ENCODE measurements at places on chromosomes 4 and X.

DNA sequence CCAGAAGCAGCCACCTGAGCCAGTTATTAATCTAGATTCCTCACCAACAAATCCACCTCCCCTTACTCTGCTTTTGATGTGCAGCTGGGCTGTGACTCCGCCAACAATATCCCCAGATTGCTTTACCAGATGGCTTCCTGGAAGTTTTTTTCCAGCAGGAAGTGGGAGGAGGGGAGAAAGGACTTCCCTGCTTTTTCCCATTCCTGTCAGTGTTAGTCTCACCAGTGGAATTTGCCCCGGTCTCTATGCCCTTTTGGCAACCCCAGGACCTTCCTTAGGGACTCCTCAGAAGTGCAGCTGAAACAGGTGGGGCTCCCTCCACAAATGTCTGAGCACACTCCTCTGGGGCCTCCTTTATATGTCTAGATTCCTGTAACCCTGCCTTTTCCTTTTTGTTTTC is 465.2 kb upstream of the IGFBP7 start:
- DNase-seq: no peak

DNA sequence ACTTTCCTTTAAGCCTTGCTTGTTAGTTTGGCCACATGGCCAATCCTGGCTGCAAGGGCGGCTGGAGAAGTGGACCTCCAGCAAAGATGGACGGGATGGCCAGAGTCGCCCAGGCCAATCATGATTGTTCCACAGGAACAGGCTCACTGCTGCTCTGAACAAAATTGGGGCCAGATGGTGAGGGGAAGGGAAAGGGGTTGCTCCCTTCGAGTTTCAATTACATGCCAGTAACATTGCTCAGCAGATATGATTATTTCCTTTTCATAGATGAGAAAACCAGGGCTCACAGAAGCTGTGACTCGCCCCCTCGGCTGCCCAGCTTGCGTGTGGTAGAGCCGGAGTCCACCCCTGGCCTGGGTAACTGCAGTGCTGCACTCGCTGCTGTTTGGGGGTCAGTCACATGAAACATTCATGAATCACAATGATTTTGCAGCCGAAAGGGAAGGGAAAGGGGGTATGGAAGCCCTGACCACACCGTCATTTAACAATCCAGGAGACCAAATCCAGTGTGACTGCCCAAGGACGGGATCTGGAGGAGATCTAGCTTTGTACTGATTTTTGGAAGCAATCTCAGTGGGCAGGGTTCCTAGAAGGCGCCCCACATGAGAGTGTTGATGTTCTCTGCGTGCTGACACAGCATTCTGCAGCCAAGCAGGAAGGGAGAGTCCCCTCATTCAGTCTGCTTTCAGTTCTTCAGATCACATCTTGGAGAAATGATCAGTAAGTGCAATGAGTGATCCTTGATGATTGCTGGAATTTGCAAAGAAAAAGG is 77.3 kb upstream of the MSX1 start:
- no peak for DNase-seq

DNA sequence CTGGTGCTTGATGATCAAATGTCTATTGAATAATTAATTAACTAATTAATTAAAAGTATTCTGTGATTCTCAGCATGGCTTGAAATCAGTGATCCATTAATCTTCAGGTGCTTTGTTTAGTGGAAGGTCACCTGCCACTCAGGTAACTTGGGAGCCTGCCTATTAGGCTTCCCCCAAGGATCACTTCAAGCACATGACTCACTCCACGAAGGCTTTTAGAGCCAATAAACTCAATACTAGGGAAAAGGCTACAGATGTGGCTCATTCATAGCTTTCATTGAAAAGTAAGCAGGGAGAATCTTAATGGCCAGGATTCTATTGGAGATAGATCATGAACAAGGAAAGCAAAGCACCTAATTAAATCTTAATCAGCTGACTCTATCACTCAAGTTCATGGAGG is 21.3 kb downstream of the AREG start:
- no peak for DNase-seq

DNA sequence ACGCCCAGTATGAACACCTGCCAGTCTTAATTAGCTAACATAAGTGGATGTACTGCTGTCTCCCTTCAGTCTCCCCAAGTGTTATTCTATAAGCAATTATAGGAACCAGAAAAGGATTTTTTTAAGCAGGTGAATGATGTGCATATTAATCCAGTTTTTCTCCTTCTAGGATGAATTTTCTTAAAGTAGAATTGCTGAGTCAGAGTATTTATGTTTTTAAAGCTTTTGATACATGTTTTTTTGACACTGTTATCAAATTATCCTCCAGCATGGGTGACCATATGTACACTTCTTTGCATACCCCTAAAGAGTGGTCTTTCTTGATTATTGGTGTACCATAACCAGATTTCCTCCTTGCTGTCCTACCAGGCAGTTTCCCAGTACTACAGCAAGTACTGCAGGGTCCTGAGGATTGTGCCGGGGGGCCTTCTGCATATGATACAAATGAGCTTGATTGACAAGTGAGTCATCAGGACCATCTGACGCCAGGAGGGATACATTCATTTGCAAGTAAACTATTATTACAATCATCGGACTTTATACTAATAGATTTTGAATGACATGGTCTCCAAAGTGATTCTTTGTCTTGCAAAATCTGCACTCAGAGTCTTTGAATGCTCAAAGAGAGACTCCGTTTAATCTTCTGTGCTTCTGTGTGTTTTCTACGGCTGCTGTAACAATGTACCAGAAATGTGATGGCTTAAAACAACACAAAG is 10.7 kb upstream of the PCYT1B start:
- no peak for DNase-seq

DNA sequence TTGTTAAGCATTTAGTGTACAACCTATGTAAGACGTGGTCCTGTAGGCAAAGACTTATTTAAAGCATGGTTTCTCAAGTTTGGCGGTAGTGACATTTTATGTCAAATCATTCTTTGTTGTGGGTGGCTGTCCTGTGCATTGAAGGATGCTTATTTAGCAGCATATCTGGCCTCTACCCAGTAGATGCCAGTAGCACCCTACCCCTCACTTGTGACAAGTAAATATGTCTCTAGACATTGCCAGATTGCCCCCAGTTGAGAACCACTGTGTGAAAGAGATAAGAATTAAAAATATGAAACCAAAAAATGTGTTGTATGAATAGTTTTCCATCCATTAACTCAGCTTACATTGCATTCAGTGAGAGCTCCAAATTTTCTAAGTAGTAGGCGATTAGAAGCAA is 25.5 kb downstream of the MMAA start:
- no peak for DNase-seq

DNA sequence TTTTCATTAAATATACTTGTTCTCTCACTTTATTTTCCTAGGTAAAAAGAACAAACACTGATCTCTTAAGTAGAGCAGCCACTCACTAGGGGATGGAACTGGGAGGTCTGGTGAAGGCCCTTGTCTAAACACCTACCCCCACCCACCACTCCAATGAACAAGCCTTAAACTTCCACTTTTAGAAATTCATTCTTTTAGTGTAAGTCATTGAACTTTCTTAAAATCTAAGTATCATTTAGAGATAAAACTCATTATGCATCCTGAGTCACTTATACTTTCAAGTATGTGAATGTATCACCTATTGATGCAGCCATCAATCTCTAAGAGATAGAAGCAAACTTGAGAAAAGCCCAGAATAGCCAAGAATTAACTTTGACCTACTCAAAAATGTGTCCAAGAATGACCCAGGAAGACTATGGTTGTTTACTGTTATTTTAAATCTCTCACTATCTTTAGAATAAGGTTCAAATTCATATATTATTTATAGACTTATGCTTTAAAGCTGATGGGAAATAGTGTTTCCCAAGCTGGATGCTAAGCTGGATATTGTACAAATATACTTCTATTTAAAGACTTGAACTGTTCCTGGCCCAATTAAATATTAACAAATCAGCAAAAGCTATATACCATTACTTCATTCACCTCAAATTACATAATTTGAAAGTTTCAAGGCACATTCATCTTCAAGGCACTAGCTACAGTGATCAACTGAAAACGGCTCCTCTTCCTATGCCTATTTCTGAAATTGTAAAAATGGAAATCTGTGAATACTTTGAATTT is 49.5 kb downstream of the CAMK2D start:
- no peak for DNase-seq
